ENCODE measurements at places on chromosomes 4 and X.

- DNase-seq = no peak
Observed at GRCh38 chrX:69185886-69186285, 20.6 kb upstream of the PJA1 start.

DNA sequence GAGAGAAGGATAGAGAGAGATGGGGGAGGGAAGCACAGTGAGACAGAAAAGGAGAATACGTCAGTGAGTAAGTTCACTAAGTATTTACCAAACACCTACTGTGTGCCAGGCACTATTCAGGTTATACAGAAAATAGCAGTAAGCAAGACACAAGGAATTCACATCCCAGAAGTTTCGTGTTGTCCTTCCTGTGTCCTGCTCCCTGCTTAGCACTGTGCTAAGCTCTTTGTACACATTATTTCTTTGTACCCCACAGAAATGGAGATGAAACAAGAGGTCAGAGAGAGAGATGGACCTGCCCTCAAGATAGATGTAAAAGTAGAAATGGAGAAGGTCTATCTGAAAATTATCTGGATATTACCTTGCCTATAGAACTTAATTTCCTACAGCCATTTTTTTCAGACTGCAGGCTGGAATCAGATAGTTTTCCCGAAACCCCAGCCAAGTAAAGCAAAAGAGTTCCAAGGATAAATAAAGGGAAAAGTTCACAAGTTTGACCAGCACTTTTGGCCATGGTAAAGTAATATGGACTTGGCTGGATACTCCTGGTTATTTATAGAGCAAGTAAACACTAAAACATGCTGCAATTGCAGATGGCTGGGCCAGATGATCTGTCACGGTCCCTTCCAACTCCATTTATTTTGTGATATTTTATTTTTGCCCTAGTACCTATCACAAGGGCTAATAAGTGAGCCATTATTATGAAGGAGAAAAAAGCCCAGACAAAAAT lies 353.7 kb upstream of the SLC7A11 start:
- DNase-seq = no peak

DNA sequence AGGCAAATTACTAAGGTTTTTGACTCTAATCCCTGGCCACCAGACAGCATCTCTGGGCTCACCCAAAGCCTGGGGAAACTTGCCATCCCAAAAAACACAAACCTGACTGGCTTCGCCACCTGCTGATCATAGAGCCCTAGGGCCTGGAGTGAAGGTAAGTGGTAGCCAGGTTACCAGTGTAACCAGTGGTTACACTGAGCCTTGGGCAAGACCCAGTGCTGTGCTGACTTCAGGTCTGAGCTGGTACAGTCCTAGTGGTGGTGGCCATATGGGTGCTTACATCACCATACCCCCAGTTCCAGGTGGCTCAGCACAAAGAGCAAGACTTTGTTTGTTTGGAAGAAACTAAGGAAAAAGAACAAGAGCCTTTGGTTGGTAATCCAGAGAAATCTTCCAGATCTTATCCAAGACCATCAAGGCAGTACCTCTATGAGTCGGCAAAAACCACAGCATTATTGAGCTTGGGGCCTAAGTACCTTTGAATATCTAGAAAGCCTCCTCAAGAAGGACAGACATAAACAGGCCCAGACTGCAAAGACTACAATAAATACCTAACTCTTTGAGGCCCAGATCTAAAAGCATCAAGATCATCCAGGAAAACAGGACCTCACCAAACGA lies 13.7 kb downstream of the MED14 start:
- peak; percentile 45 for DNase-seq

DNA sequence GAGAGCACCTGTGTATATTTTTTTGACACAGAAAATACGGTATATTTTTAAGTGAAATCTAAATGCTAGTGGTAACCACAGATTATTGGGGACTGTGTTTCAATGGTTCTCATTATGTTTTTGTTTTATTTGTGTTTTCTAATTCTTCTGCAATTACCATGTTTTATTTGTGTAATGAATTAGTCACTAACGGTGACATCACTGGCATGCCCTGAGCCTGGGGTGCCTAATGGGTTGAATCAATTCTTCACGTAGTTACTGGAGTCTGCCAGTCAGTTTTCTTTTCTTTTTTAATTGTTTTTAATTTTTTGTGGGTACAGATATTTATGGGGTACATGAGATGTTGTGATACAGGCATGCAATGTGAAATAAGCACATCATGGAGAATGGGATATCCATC lies 168.8 kb downstream of the RELL1 start:
- no peak for DNase-seq

DNA sequence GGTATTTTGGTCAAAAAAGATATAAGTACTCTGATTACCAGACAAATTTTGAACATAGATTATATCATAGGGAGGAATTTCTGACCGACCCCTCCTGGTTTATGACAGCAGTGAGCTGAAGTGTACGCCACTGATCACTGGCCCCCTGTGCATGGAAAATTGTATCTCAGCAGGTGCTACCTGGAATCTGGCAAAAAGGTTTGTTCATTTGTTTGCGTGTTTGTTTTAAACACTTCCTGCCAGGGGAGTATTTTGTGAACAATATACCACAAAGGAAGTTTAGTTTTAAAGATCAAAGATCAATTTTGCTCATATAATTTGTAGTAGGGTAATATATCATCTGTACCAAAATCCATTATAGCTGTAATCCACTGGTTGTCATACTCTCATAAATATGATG lies 219.7 kb upstream of the TENM3 start:
- DNase-seq = peak; percentile 41

Measured in T47D (cell line).